Lower lobe of right lung (tissue), 2 donors: ENCODE measurements at places on chromosomes 1 and 21. TPM values are rescaled to one million over a fixed set of nuclear protein-coding genes. Genes with fewer than 3 reads are reported as not detected.

DNA sequence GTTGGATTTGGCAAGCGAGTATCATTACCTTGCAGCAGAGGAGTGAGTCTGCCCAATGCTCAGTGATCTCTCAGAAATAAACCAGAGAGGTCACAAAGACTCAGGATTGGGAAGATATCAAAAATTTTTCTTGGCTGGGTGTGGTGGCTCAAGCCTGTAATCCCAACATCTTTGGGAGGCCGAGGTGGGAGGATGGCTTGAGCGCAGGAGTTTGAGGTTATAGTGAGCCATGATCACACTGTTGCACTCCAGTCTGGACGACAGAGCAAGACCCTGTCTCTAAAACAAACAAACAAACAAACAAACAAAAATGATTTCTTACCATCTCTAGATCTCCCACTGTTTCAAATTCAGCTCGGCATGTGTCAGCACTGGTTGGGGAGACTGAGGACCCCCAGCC is 13.3 kb upstream of the BECN2 start:
- no peaks in the 10 kb centered on the region for H3K4me1 ChIP-seq
- H3K27me3 ChIP-seq: no peaks in the 10 kb centered on the region
- no peak overlapping the region for H3K4me3 ChIP-seq
- no peak overlapping the region for H3K27ac ChIP-seq
- no peaks in the 10 kb centered on the region for H3K36me3 ChIP-seq
- no peak for DNase-seq

DNA sequence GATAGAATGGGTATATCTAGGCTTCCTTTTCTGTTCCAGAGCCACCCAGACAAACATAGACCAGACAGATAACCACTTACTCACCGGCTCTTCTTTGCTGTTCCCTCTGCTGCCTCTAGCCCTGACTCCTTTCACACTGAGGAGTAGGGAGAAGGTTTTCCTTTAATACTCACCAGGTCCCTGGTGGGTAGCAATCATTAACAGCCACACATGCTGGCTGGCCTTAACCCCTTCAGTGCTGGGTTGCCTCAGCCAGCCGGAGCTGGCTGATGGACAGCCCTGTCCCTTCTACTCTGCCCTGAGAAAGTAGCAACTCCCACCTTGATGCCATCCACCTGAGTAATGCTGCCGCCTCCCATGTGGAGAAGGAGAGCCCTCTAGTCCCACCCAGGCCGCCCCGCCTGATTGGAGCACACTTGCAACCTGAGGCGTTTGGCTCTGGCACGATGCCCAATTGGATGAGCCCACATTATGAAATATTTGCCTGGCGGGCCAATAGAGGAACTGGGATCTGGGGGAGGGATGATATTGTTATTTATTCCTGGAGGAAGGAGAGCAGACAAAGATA is 71.6 kb downstream of the PLEKHA6 start:
- H3K27ac ChIP-seq: peak overlapping the region; percentile 28
- H3K4me3 ChIP-seq: no peak overlapping the region
- no peaks in the 10 kb centered on the region for H3K27me3 ChIP-seq
- H3K36me3 ChIP-seq: no peaks in the 10 kb centered on the region

DNA sequence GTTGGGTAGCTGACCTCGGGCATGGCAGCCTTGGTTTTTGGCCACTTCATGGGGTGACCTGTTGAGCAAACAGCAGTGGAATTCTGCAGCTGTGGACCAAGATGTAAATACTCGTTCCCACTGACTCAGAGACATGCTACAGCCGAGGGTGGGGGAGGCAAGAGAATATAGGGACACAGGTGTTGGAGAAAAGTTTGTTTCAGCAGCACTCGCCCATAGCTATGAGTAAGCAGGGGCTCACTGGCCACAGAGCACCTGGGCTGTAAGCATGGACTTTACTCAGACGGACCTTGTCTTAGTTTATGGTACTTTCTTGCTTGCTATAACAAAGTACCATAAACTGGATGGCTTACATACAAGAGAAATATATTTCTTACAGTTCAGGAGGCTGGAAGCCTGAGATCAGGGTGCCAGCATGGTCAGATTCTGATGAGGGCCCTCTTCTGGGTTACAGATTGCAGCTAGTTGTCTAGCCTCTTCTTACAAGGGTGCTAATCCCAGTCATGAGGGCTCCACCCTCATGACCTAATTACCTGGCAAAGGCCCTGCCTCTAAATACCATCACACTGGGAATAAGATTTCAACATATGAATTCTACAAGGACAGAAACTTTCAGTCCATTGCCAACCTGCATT is 437.2 kb upstream of the DAB1 start:
- DNase-seq: no peak
- H3K27me3 ChIP-seq: no peaks in the 10 kb centered on the region
- H3K4me1 ChIP-seq: no peaks in the 10 kb centered on the region
- H3K27ac ChIP-seq: no peak overlapping the region
- H3K36me3 ChIP-seq: no peaks in the 10 kb centered on the region
- H3K4me3 ChIP-seq: no peak overlapping the region

- no peak overlapping the region for H3K27ac ChIP-seq
- H3K4me1 ChIP-seq: no peaks in the 10 kb centered on the region
- H3K4me3 ChIP-seq: no peak overlapping the region
- DNase-seq: no peak
- no peaks in the 10 kb centered on the region for H3K36me3 ChIP-seq
Observed at GRCh38 chr1:211653293-211653692, 22.1 kb downstream of the NEK2 start.

DNA sequence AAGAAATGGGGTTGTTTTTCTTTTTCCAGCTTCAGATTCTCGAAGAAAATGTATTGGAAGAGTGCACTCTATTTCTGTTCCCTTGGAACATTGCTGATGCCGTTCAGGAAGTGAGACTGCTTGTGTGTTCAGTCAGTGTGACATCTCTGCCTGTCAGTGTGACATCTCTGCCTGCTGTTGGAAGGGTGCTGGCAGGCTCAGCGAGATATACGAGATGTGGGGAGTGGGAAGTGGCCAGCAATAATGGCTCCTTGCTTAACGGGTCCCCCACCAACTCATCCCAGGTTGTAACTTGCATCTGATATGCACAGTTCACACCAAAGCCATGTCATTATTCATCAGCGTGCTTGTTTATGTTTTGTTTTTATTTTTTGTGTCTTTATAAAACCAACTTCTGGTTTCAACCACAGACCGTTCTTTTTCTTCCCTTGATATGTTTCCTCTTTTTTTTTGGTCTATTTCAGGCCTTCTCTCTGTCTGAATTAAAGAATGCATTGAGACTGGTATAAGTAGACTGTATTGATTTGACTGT is 145.4 kb downstream of the GALNT2 start:
- no peak for DNase-seq
- H3K27me3 ChIP-seq: no peaks in the 10 kb centered on the region
- H3K4me3 ChIP-seq: no peak overlapping the region
- peak overlapping the region; percentile 43 for H3K27ac ChIP-seq

GRCh38 chr1:206435445-206435844 is 34.8 kb upstream of the IKBKE start:
- H3K36me3 ChIP-seq: peaks cover 84% of the 10 kb centered on the region
- H3K4me3 ChIP-seq: no peak overlapping the region
- peaks cover 7% of the 10 kb centered on the region for H3K4me1 ChIP-seq
- no peaks in the 10 kb centered on the region for H3K27me3 ChIP-seq

DNA sequence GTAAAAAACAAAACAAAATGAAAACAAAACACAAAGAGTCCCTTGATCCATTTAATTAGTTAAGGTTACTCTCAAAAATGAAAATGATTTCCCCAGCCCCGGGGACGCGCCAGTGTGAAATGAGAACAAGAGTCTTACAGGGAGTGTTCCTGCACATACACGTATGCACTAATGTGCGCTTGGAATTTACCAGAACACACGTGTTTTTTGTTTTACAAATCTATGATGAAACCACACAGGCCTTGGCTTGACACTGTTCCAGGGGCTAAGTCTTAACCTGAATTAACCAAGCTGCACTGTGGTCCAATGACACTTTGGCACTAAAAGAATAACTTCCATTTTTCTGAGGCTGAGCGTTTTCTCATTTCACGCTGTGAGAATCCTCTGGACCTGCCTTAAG is 63.7 kb downstream of the SLC45A1 start:
- no peak for DNase-seq
- peaks cover 28% of the 10 kb centered on the region for H3K36me3 ChIP-seq
- H3K4me3 ChIP-seq: no peak overlapping the region
- no peaks in the 10 kb centered on the region for H3K27me3 ChIP-seq
- peaks cover 84% of the 10 kb centered on the region for H3K4me1 ChIP-seq

- no peak overlapping the region for H3K4me3 ChIP-seq
- no peaks in the 10 kb centered on the region for H3K36me3 ChIP-seq
- no peak overlapping the region for H3K27ac ChIP-seq
- no peaks in the 10 kb centered on the region for H3K4me1 ChIP-seq
- H3K27me3 ChIP-seq: no peaks in the 10 kb centered on the region
Observed at GRCh38 chr1:187577610-187578009, 748.9 kb downstream of the PLA2G4A start.

GRCh38 chr1:245085508-245086095 is 69.2 kb upstream of the KIF26B start:
- no peaks in the 10 kb centered on the region for H3K27me3 ChIP-seq
- no peaks in the 10 kb centered on the region for H3K36me3 ChIP-seq
- H3K4me1 ChIP-seq: no peaks in the 10 kb centered on the region
- DNase-seq: no peak

- no peaks in the 10 kb centered on the region for H3K36me3 ChIP-seq
- H3K4me1 ChIP-seq: peaks cover 62% of the 10 kb centered on the region
- H3K27ac ChIP-seq: peak within 1 kb of the TSS; percentile 93
- peak; percentile 86 for DNase-seq
- H3K27me3 ChIP-seq: no peaks in the 10 kb centered on the region
Observed at GRCh38 chr1:175192630-175193526, at the start of gene KIAA0040. Gene KIAA0040 (minus strand): TSS chr1:175192776. CDS start chr1:175161013, 31,763 bp downstream.

DNA sequence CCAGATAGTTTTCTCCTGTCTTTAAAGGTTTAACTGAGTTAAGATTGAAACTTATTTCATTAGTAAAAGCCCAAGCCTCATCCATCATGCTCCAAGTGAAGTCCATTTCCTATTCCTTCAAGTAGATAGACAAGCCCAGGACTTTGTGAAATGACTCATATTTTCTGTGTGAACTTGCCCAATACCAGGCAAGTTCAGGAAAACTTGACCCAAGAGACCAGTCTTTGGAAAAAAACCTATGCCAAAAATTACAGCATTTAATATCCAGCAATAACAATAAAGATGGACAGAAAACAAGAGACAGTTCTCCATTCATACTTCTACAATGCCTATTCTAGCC is 405 bp upstream of the RAB29 start:
- DNase-seq: no peak
- peak overlapping the region; percentile 79 for H3K27ac ChIP-seq
- no peaks in the 10 kb centered on the region for H3K27me3 ChIP-seq
- H3K36me3 ChIP-seq: no peaks in the 10 kb centered on the region
- H3K4me3 ChIP-seq: peak overlapping the region; percentile 89

GRCh38 chr1:116558140-116558549 is 12.7 kb downstream of the CD58 start:
- peaks cover 59% of the 10 kb centered on the region for H3K4me1 ChIP-seq
- H3K27ac ChIP-seq: no peak overlapping the region
- H3K36me3 ChIP-seq: no peaks in the 10 kb centered on the region

GRCh38 chr1:71269818-71270217 is 189.0 kb upstream of the ZRANB2 start:
- H3K27me3 ChIP-seq: no peaks in the 10 kb centered on the region
- H3K4me1 ChIP-seq: no peaks in the 10 kb centered on the region
- H3K36me3 ChIP-seq: no peaks in the 10 kb centered on the region
- H3K4me3 ChIP-seq: no peak overlapping the region

DNA sequence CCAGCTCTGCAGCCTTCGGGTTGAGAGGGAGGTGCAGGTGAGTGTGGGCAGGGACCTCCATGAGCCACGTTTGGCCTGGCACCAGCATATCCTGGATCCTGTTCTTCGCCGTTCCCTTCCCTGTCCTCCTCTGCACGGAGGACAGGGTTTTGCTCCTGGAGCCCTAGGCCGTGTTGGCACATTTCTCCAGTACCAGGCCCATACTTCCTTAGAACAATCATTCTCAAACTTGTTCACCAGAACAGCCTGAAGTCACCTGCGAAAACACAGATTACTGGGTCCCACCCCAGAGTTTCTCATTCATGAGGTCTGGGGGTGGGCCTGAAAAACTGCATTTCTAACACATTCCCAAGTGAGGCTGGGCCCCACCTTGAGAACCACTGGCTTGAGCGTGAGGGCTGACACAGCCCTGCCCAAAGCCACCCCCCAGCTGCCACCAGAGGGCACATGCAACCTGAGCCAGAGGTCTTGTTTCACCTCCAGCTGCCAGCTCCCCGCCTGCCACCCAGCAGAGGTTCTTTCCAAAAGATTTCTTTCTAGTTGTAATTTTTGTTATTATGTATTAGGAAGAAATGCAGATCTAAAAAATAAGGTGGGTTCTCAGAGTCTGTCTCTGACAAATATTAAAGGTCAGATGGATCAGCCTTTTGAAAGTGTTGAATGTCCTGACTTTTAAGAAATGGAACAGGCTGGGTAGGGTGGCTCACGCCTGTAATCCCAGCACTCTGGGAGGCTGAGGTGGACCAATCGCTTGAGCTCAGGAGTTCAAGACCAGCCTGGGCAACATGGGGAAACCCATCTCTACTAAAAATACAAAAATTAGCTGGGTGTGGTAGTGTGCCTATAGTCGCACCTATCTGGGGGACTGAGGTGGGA is 39.6 kb upstream of the LDLRAP1 start:
- H3K4me3 ChIP-seq: no peak overlapping the region
- peaks cover 11% of the 10 kb centered on the region for H3K36me3 ChIP-seq
- peak; percentile 76 for DNase-seq
- H3K27me3 ChIP-seq: no peaks in the 10 kb centered on the region
- peaks cover 7% of the 10 kb centered on the region for H3K4me1 ChIP-seq

DNA sequence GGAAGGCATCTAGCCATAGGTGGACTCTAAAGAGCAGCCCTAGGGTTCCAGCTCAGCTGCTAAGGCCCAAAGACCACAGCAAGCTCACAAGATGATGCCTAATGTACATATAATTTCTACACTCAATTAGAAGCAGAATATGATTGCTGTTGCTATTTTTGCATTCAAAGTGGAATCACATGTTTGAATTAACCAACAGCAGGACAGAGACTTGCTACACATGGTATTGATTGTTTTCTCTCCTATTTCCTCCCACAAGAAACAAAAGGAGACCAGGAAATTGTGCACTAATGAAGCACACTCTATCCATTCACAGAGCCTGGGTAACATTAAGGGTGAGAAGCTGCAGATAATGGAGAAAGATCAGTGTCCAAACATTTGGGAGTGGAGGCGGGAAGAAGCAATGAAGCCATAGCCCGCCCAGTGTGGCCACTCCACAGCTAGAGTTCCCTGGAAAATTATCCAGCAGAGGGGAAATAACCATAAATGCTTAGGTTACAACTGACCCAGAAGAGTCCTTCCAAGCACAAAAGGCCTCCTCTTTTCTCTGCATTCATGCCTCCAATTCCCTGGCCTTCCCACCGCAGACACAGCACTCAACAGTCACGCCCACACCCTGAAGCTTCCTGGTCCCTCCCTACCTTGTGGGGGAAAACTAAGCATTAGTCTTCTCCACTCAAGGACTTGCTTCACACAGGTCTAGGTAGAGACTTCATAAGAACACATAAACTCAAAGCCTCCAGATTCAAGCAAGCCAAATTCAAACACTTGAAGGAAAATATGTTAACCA is 7.5 kb downstream of the CNN3 start:
- no peaks in the 10 kb centered on the region for H3K27me3 ChIP-seq
- H3K4me3 ChIP-seq: no peak overlapping the region
- DNase-seq: no peak
- H3K36me3 ChIP-seq: no peaks in the 10 kb centered on the region
- no peak overlapping the region for H3K27ac ChIP-seq

Gene SH3BGR
- total RNA-seq: 4.1 TPM

Gene OR14K1
- total RNA-seq: not detected

Gene LSM10
- 44.5 TPM for total RNA-seq

Gene TSPEAR
- total RNA-seq: 0.27 TPM

Gene PTPN22
- 14.1 TPM for total RNA-seq
